ENCODE measurements at places on chromosomes 11 and 22. TPM values are rescaled to one million over a fixed set of nuclear protein-coding genes. Genes with fewer than 3 reads are reported as not detected.

The OR8A1 gene
- not detected for total RNA-seq

The MAPK1 gene
- total RNA-seq: 25.4 TPM

The CD248 gene
- total RNA-seq: 1.6 TPM

The SEPTIN3 gene
- total RNA-seq: not detected

The KCNK7 gene
- 2.9 TPM for total RNA-seq

The PDGFD gene
- 1.9 TPM for total RNA-seq

The OR6A2 gene
- total RNA-seq: not detected

The RIMBP3B gene
- total RNA-seq: 0.14 TPM

The PLCB3 gene
- total RNA-seq: 64.0 TPM

The OR8G1 gene
- not detected for total RNA-seq

The SPON1 gene
- total RNA-seq: not detected

Measured in airway epithelial cell (primary cell).